GM19239 (cell line): ENCODE measurements at places on chromosomes 1 and 21.

DNA sequence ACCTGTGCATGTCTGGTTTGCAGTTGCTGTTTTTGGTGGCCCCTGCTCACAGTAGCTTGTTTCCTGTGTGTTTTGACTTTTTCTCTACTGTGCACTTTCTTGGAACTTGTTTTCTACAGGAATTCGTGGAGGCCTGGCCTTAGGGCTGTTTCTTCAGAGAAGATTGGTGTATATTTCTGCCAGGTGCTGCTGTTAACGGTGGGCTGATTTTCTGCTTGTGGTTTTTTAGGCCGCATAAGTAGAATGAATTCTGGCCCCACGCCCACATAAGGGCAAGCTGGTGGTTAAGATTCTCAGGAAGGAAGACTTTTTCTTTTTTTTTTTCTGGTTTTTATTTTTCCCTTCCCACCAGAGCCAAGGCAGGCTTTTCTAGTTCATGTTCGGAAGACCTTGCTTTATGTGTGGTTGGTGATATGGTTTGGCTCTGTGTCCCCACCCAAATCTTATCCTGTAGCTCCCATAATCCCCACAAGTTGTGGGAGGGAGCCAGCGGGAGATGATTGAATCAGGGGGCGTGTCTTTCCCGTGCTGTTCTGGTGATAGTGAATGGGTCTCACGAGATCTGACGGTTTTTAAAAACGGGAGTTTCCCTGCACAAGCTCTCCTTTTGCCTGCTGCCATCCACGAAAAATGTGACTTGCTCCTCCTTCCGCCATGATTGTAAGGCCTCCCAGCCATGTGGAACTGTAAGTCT, 71.5 kb upstream of the DISP3 start:
- DNase-seq: no peak

DNA sequence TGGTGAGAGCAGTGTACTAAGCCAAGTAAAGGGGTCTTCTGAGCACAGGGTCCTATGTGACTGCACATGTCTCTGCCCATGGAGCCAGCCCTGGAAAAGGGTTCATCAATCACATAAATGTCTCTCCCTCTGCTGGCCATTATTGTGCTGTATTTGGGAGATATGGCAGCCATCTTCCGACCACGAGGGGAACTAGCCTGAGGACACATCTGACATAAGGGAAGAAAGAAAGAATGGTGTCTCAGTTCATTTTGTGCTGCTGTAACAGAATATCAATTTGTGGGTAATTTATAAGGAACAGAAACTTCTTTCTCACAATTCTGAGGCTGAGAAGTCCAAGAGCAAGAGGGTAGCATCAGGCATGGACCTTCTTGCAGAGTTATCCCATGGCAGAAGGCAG, 55.1 kb upstream of the GJA5 start:
- DNase-seq: no peak

DNA sequence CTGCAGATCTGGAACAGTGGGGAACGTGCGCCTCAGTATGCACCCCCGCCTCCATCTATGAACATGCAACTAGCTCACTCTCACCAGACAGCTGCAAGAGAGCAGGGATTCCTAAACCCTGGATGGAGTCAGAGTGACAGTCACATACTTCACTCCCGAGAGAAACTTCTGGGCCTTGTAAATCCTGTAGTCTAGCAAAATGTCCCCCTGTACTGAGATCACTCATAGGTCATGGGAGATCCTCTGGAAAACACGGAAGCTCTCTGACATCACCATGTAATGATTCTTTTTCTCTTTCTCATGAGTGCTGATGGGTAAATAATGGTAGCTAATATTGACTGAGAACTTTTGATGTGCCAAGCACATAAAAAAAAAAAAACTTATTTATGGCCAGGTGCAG, 23.4 kb upstream of the TARDBP start:
- no peak for DNase-seq

GRCh38 chr1:237146241-237146640, 104.3 kb downstream of the RYR2 start:
- no peak for DNase-seq

- DNase-seq: no peak
These were observed 3.0 kb downstream of the IL22RA1 start for GRCh38 chr1:24139841-24140425.

GRCh38 chr21:43598416-43599120, 60.7 kb downstream of the HSF2BP start:
- DNase-seq: no peak

GRCh38 chr1:115732316-115732715, 36.2 kb downstream of the CASQ2 start:
- no peak for DNase-seq

- no peak for DNase-seq
These were observed 198.6 kb downstream of the PTPRC start for GRCh38 chr1:198837278-198838021.

DNA sequence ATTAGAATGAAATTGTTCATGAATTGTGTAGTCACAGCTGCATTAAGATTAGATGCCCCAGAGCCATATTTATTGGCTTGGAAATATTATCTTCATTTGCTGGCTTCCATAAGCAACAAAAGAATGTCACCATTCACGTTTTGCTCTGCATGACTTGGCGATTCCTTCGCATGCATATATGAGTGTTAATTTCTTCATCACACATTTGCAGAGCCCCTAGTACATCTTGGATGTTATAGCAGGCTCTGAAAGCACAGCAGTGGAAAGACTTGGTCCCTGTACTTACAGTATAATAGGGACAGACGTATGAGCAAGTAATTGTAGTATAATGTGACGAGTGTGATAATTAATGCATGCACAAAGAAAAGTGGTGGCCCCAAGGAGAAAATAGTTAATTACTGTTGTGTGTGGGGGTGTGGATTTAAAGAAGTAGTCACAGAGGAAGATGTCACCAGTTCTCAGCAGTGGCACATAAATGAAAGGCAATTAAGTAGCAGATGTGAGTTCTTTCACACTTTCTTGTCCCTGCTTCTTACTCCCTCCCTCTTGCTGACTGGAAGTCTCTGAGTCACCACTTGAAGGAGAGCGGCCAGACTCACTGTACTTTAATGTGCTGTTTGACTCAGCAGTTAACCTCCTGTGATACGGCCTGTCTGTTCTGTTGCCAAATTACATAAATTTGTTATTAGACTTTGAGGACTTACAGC, 21.0 kb downstream of the S100A10 start:
- DNase-seq: no peak

- no peak for DNase-seq
These were observed 20.3 kb downstream of the CD1B start for GRCh38 chr1:158311066-158311465.

DNA sequence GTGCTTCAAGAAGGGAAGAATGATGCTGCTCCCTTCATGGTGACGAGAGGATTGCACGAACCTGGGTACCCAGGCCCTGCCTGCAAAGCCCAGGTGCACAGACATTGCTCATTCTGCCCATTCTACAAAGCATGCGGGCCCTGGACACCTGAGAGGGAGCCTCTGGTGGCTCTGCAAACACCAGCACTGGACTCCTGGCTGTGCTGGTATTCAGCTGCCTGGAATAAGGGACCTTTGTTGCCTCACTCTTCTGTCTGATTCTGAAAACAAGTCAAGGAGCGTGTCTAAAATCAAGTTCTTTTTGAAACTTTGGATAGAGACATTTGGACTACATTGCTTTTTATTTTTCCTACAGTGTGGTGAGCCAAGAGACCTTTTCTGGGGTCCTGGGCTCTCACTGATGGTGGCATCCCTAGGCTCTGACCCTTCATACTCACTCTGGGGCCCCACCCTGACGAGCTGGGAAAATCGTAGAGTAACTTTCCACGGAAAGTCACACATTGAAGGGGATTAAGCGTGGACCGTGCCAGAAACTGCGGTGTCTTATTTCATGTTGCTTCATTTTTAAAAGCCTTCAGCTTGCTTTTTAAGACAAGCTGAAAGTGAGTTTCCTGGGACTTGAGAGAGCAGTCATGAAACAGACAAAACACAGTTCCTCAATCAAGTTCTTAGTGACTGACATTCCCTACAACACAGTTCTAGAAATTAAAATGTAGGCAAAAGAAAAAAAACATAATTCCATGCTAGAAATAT, 24.0 kb downstream of the ABCA4 start:
- DNase-seq: no peak

DNA sequence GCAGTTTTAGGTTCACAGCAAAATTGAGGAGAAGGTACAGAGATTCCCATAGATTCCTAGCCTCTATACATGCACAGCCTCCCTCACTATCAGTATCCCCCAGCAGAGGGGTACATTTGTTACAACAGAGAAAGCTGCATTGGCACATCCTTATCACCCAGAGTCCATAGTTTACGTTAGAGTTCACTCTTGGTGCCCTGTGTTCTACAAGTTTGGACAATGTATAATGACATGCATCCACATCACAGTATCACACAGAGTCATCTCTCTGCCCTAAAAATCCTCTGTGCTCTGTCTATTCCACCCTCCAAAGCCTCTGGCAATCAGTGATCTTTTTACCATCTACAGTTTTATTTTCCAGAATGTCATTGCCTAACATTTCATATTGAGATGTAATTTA, 22.3 kb upstream of the RGS16 start:
- DNase-seq: no peak

DNA sequence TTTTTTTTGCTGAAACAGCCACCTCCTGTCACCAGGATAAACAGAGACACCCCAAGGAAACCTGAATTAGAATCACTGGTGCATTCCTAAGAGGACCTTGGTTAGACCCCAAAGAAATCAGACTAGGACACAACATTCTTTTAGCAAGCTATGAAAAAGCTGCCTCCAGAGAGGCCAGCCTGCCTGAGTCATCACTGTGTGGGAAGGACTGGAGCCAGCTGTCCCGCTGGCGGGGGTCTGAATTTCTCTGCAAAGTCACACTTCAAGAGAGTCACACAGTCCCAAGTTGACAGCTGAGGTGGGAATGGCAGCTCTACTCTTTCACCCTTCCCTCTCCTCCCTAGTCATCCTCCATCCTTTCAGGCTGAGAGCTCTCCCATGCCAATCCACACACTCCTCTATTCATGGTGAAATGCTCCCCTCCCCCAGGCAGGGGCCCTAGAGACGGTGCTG, 405.0 kb upstream of the POU3F1 start:
- no peak for DNase-seq

DNA sequence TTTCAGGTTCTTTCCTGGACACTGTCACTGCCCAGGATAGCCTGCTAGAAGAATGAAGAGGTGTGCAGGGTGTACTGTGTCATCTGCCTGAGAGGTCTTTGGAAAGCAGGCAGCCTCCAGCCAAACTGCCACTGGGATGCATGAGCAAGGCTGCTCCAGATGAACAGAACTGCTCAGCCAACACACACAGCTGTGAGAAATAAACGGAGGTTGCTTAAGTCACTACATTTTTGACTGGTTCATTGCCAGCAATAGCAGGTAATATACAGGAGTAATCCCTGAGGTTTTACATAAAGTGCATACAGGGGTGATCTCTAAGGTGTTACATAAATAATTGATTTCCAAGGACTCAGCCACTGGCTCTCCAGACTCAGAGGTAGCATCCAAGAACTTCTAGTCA, 516.9 kb downstream of the BRINP3 start:
- DNase-seq: no peak

DNA sequence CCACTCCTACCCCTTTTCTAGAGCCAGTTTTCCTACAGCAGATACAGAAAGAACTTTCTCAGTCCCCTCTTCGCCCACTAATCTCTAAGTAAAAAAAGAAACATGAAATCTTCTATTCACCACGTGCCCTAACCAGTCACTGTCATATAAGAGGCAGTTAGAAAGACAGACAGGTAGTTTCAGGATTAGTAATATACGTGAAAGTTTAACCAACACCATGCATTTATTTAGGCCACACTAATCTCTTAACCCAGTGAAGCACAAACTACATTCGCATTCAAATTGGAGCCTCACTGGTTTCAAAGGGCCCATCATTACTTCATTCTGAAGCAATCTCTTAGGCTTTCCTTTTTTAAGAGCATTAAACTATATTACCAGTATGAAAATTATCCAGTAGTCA, 10.1 kb downstream of the GPATCH2 start:
- DNase-seq: peak; percentile 15

DNA sequence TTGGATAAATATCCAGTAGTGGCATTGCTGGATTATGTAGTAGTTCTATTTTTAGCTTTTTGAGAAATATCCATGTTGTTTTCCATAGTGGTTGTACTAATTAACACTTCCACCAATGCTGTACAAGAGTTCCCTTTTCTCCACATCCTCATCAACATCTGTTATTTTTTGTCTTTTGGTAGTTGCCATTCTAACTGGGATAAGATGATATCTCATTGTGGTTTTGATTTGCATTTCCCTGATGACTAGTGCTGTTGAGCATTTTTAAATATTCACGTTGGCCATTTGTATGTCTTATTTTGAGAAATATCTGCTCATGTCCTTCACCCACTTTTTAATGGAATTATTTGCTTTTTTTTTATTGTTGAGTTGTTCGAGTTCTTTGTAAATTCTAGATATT, 183.9 kb downstream of the PTPRU start:
- no peak for DNase-seq

- DNase-seq: no peak
These were observed 13.2 kb downstream of the CAPZB start for GRCh38 chr1:19472174-19472573.
